Left cardiac atrium (tissue), 4 donors: ENCODE measurements at places on chromosomes 2 and 18. TPM values are rescaled to one million over a fixed set of nuclear protein-coding genes. Genes with fewer than 3 reads are reported as not detected.

GRCh38 chr2:165814473-165814872 lies 20.4 kb upstream of the GALNT3 start:
- DNase-seq: no peak

GRCh38 chr2:69036926-69037325 lies 23.9 kb downstream of the ANTXR1 start:
- no peak for DNase-seq

GRCh38 chr2:233419602-233420391 lies 65.5 kb downstream of the DGKD start:
- no peak for DNase-seq

DNA sequence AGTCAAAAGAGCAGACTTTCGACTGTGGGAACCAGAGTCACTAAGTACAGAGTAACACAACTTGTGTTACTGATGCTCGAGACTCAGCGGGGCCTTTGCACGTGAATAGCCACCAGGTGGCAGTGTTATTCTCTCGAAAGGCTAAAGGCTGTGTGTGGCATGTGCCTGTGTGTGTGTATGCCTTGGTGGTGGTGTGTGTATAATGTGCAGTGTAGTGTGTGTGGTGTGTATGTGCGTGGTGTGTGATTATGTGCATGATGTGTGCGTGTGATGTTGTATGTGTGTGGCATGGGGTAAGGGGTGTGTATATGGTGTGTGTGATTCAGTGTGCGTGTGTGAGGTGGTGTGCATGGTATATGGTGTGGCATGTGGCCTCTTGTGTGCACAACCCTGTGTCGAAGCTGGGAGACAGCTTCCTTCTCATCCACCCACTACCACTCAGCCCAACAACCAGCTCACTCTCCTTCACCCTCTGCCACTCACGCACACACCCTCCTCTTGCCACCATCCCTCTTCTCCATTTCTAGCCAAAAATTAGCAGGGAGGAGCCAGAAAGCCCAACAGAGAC lies 83.0 kb upstream of the ZNF532 start:
- peak; percentile 77 for DNase-seq

GRCh38 chr2:26179446-26179913 lies 6.6 kb downstream of the GAREM2 start:
- no peak for DNase-seq

DNA sequence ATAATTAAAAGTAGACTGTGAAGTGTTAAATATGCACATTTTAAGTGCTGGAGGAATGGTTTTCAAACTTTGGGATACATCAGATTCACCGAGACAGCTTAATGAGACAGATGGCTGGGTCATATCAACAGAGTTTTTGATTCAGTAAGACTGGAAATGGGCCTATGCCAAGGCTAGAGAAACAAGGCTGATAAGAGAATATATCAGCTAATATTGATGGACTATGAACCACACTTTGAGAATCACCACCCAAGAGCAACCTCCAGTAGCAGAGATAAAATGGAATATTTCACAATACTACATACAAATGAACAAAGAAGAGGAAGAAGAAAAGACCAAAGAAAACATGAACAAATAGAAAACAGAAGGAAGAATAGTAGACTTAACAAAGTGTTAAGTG lies 450.2 kb upstream of the KLHL29 start:
- no peak for DNase-seq

DNA sequence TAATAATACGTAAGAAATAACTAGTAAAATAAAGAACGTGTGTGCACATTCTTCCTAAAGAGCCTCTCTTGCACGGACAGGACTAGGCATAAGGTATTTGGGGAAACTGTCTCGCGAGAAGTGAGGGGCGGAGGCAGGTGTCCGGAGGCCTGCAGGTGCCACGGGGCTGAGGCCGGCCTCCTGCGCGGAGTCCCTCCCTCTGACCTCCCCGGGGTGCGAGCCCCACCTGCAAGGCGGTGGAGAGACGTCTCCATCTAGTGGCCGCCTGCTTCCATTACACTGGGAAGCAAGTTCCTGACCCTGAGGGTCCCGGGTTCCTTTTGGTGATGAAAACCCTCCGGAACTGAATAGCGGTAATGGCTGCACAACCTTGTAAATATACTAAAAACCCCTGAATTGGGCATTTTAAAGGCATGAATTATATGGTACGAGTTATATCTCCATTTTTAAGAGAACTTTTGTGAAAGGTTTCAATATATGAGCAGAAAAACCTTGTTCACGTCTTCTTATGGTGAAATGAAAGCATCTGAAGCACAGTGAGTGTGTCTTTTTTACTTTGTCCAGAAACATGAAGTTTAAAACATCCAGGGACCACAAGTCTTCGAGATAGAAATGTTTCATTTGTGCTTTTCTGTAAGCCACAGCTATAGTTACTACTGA lies 35.5 kb upstream of the CTDP1 start:
- peak; percentile 71 for DNase-seq

The ARHGAP28 gene
- 3.5 TPM for total RNA-seq

DNA sequence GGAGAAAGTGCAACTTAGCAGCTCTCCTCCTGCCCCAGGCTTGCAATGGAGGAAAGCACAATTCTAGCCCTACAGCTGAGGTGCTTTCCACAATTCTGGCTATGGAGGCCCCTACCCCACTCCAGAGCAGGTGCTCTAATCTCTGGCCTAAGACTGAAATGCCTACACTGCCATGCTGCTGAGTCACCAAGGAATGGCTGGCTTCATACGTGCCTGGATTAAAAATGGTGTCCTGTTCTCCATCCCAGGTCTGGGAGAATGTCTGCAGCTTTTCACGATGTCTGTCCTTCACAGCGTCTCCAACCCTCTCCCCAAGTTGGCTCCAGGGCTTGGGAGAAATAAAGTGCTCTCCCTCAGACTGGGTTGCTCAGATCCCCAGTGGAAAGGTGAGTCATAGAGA lies 48.5 kb downstream of the MBOAT2 start:
- no peak for DNase-seq

The CCDC74B gene
- 0.76 TPM for total RNA-seq

The GPR17 gene
- 0.24 TPM for total RNA-seq

GRCh38 chr18:8556424-8556823 lies 52.8 kb upstream of the RAB12 start:
- no peak for DNase-seq

DNA sequence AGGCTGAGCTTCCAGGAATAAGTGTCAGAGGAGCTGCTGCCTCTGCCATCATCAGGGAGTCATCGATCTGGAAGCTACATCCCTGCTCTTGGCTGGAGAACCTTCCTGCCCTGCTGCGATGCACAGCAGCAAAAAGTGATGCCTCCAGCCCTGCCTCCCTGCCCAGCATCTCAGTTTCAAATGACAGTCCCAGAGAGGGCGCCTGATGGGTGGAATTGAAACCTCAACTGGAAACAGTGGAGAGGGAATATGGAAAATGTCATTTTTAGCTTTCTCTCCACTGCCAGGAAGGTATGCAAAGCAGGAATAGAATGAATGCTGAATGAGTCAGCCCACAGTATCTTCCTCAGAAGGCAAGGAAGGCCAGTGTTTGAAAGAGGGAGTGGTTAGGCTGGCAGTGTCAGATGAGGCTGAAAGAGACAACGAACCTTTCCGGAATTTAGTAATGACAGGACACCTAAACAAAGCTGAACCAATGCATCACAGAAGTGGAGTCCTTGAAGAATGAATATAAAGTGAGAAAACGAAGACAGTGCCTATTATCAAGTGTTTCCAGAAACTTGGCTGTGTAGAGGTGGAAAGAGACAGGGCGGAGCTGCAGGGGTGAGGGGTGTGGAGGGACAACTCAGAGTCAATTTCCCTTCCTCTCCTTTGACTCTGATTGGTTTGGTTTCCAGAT lies 153.9 kb upstream of the NDUFV2 start:
- DNase-seq: no peak

GRCh38 chr18:79397830-79398761 lies 2.4 kb downstream of the NFATC1 start:
- no peak for DNase-seq

DNA sequence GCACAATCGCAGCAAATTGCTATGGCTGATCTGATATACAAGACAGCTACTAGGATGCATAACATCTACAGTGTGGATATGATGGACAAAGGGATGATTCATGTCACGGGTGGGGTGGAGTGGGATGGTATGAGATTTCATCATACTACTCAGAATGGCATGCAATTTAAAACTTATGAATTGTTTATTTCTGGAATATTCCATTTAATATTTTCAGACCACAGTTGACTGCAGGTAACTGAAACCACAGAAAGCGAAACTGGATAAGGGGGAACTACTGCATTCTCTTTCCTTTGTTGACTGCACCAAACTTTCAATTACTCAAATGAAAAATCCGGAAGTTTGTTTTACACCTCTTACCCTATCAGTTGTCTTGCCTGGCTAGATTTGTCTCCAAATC lies 94.4 kb upstream of the NEUROD1 start:
- DNase-seq: no peak

The ASB3 gene
- 10.8 TPM for total RNA-seq

DNA sequence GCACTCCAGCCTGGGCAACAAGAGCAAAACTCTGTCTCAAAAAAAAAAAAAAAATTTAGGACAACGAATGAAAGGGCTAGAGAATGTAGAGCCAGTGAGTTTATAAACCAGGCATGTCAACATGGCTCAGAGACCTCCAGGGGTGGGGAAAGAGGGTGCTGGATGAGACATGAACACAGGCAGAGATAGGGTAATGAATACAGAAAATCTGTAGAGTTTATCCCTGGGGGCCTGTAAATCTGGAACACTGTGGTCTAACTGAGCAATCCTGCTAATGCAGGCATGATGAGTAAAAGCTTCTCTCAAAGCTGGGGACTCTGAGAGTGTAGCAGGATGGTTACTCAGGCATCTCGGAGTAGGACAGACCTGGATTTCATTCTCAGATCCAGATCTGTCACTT lies 59.2 kb upstream of the IGFBP2 start:
- no peak for DNase-seq

DNA sequence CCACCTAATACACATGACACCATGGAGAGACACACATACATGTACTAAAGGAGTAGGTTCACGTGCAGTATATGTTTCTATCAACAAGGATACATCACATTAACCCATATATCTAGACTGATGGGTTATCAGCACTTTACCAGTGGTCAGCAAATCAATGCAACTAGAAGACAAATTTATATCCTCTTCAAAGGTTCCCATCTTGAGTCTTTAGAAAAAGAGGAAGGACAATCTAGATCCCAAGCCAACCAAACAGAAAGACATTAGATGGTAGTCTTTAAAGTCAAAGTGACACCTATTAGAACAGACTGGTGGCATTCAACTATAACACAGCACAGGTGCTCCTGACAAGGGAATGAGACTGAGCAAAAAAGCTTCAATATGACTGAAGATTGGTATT lies 13.8 kb upstream of the SERTAD2 start:
- no peak for DNase-seq

DNA sequence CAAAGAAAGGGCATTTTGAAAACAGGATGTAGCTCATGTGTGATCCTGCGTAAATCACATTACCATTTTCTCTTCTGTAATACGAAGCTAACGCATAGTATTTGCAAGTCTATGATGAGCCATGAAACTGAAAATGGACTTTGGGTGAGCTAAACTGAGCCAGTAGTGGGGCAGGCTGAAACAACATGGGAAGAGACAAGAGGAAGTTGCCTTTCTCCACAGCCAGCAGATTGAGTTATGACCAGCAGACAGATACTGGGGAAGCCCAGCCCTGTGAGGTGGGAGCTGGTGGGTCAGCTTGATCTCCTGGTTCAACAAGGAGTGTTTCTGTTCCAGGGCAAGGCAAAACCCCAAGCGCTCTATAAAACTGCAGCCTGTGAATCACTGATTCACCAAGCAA lies 11.8 kb downstream of the CYRIA start:
- no peak for DNase-seq
